Kidney (tissue), 22 donors: ENCODE measurements at places on chromosomes 3 and 15.

DNA sequence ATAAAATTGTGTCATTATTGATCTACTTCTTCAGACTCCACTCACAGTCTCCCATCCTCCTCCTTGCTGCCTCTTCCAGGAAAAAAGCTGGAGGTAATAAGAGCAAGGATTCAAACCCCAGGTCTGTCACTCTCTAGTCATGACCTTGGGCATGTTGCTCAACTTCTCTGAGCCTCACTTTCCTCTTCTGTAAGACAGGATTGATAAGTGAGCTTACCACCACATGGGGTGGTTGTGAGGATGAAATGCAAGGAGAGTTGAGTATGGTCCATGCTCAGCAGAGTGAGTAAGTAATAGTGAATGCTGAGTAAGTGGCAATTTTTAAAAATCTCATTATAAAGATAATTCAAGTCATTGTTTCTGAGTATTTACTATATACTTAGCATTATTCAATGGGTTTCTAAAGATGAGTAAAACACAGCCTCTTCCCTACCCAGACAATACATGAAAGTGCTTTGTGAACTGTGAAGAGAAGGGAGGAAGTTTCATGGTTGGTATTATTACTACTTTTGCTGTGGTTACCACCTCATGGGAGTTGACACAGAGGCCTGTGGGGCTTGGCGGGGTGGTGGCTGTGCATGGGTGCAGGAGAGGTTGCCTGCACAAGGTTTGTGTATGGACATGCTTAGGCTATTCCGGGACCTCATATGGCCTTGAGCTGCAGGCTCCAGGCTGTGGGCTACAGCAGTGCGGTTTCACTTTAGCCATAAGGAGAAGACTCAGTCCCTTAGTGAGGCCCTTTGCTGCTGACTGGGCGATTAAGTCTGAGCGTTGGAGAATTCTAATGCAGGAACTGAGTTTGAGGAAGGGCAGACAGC is 30.0 kb downstream of the SLC6A11 start:
- no peak for DNase-seq

DNA sequence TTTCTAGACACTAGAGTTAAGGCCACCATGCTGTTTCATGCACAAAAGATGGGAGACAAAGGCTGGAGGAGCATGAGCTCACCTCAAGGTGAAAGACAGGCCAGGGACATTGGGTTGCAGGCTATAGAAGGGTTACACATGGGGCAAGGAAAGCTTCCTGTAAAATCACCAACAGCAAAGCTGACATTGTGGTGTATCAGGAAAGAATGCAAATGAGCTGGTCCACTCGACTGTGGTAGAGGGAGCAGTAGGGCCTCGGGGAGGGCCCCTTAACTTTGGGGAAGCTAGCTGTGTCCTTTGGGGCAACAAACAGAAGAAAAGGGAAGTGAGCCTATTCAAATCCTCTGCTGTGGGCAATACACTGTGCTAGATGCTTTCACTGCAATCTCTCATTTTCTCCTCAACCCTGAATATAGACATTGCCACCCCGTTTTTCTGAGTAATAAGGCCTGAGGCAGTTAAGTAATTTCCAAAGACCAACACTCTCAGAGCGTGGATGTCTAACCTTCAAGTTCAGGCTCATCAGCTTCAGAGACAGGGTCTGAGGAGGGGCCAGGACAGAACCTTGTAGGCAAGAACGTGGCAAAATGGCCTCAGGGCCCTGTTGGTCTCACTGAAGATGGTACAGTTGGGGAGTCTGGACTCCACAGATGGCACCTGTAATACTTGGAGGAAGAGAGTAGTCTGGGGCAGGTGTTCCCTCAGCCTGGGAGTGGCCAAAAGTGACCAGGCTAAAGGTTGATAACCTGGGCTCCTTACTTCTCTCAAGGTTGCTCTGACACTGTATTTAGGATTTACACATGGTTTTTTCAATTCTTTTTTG is 24.1 kb downstream of the CX3CR1 start:
- DNase-seq = no peak

DNA sequence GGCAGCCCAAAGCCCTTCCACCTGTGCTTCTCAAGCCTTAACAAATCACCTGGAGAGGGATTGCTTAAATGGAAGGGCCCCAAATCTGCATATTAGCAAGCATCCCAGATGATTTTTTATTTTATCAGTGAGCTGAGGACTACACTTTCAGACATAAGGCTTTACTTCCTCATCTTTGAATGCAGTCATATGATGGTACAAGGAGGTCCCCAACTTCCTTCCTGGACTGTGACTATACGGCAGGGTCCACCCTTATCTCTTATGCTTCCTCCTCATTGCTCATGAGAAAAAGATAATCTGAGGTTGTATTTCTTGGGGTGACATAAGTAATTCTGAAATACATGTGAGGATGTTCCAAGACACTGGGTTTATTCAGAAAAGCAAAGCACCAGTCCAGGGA is 13.7 kb upstream of the HEG1 start:
- no peak for DNase-seq

DNA sequence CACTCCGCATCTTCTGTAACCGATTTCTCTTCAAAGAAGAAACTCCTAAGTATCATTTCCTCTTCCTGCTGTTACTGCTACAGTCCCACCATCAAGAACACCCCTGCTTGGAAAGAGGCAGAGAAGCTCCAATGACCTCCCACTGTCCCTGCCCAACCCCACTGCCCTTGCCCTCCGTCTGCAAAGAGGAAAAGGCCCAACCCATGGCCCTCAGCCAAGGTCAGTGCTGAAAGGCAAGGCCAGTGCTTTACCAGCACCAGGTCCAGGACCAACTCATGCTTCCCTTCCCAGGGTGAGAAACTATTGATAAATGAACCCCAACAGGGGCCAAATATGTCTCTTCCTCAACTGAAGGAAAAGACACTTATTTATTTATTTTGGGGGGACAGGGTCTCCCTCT is 22.5 kb downstream of the FAM240A start:
- DNase-seq = no peak

DNA sequence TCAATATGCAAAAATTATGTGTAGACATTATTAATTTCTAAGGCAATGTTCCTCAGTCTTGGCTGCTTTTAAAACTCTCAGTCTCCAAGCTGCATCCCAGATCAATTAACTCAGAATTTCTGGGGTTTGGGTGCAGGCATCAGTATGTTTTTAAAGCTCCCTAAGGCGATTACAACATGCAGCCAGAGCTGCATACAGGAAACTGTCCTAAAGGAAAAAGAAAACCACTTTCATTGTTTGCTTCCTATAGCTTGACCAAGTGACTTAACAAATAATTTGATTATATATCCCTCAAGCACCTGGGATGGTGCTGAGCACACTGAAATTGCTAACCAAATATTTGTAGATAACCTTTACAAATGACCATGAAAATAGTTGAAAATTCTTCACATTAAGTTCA is 194.7 kb downstream of the DTWD1 start:
- no peak for DNase-seq

GRCh38 chr3:173404156-173404555 is 6.6 kb downstream of the NLGN1 start:
- DNase-seq = no peak
